ENCODE measurements at places on chromosomes 16 and 17.

DNA sequence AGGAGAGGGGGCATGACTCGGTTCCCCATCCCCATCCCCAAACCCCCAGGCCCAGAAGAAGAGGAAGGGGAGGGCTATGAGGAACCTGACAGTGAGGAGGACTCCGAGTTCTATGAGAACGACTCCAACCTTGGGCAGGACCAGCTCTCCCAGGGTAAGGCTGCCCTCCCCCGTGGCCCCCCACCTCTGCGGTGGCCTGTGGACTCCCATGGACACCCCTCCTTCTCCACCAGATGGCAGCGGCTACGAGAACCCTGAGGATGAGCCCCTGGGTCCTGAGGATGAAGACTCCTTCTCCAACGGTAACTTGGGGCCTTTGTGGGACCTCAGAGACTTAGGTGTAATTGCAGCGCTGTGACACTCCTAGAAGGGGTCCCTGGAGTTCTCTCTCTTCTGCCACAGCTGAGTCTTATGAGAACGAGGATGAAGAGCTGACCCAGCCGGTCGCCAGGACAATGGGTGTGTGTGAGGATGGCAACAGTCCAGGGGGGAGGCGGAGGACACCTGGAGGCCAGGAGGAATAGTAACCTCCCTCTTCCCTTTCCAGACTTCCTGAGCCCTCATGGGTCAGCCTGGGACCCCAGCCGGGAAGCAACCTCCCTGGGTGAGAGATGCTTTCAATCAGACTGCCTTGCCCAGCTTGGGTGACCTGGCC, 5.6 kb downstream of the CD19 start:
- DNase-seq, result no peak

GRCh38 chr17:58343131-58343530, 8.9 kb downstream of the SUPT4H1 start:
- DNase-seq, result no peak

GRCh38 chr17:9855036-9855435, 29.3 kb downstream of the GLP2R start:
- no peak for DNase-seq

- DNase-seq, result no peak
These were observed 146.4 kb upstream of the KCNJ16 start for GRCh38 chr17:69928611-69929010.

GRCh38 chr17:4806777-4807604, at the start of gene PLD2:
Gene PLD2 (plus strand): TSS chr17:4807152. CDS start chr17:4807773, 621 bp downstream.
- DNase-seq, result peak; percentile 88

Data from stimulated activated CD4-positive, alpha-beta T cell treated with anti-CD3 and anti-CD28 coated beads, Interleukin-4, amount 100 ng/mL, for 1 hour (primary cell).